ENCODE measurements at places on chromosomes 4 and X.
A peak's percentile ranks its signal among the peaks of the same experiment; 100 is the strongest.

DNA sequence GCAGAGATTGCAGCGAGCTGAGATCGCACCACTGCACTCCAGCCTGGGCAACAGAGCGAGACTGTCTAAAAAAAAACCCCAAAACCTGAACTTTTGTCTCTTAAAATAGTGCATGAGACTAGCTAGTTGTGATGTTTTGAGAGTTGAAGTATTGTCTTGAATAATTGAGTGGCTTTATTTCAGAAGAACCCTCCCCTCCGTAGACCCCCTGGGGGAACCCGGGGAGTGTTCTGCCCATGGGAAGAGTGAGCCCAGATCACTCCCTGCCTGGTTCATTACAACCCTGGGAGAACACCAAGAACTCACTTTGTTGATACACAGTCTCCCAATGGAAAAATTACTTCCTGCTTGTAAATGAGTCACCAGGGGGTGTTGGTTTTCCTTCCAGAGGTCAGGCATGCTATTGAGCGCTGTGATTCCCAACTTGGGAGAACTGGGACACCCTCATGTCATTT lies 65.3 kb upstream of the SHISA3 start:
- DNase-seq: peak; percentile 73

DNA sequence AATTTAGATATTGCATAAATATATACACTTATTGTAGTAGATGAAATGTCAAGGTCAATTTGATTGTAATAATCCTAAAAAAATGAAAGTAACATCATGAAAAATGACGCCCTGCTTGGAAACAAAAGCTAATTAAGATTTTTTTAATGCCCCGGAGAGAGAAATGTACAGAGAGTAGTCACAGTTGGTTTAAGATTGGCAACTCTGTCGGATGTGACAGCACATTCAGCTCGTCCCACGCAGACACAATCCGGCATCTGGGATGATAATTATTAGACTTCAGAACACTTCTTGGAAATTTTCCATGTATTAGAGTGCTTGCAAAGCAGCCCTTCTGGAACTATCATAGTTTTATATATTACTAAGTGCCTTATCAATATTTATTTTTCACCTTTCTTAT lies 478.0 kb downstream of the PDHA2 start:
- no peak for DNase-seq

DNA sequence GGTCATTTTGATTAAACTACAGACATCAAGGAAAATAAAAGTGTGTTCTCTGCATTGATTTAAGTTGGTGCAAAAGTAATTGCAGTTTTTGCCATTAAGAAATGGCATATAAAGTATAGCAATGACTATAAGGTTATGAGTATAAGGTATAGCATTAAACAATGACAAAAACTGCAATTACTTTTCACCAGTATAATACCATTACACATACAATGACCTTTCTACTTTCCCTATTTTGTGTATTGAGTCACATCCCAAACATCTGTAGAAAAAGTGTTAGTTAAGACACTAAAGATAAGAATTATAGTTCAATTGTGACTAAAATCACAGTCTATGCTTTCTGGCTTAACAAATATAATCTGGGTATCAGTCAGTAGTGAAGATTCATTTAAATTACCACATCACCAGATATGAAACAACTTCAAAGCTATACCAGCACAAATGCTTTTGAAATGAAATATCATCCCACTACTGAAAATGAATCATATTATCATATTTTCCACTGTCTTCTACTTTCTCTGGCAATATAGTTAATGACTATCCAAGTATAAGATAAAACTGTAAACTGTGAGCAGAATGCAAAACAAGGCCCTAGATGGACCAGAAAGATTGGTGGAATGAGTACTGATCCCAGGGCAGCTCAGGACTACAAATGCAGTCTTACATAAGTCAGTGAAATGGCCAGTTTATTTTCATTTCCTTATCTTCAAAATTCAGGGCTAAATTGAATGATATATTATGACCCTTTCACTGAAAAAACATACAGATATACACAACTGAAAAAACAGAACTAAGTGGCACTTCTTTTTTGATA lies 241.1 kb downstream of the ANTXR2 start:
- no peak for DNase-seq

DNA sequence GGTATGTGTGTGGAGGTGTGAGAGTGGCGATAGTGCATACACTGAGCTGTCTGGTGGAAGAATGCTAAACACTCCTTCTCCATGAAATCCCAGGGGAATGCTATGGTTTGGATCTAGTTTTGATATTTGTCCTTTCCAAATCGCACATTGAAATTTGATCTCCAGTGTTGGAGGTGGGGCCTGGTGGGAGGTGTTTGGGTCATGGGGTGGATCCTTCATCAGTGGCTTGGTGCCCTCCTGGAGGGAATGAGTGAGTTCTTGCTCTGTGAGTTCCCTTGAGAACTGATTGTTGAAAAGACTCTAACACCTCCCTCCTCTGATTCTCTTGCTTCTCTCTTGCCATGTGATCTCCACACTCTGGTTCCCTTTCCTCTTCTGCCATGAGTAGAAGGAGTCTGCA lies 114.1 kb upstream of the HHIP start:
- peak; percentile 15 for DNase-seq

GRCh38 chr4:30757357-30757756 lies 37.2 kb downstream of the PCDH7 start:
- peak; percentile 92 for DNase-seq

DNA sequence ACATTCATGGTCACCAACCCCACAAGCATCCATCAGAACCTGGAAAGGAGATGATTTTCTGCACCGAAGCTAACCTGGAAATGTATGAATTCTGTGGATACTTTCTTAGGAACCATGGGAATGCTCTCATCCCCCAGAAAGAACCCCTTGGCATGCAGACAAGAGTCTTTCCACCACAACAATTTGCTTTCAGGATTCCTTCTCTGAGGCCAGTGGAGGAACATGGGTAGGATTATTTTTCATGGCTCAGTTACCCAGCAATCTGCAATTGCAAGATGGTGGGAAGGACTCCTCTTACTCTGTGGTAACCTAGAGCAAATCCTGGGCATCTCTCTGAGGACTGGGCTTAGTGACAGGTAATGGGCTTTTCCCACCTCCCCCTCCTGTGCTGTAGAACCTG lies 131.9 kb upstream of the MSX1 start:
- DNase-seq: no peak

DNA sequence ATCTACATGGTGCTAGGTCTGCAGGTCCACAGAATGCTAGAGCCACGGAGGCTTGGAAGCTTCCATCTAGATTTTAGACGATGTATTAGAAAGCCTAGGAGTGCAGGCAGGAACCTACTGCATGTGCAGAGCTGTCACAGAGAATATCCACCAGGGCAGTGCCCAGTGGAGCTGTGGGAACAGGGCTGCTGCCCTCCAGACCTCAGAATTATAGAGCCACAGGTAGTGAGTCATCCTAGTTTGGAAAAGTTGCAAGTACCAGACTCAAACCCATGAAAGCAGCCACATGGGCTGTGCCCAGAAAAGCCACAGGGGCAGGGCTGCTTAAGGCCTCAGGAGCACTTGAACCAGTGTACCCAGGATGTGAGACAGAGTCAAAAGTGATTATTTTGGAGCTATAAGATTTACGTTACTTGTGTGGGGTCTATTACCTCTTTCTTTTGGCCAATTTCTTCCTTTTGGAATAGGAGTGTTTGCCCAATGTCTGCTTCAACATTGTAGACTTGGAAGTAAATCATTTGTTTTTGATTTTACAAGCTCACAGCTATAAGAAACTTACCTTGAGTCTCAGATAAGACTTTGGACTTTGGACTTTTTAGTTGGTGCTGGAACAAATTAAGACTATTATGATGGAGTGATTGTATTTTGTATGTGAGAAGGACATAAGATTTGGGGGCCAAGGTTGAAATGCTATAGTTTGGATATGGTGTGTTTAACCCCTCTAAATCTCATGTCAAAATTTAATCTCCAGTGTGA lies 143.5 kb upstream of the CHRDL1 start:
- DNase-seq: no peak

GRCh38 chr4:17489721-17490120 lies 22.2 kb downstream of the QDPR start:
- no peak for DNase-seq
